ENCODE measurements at places on chromosomes 7 and 10. TPM values are rescaled to one million over a fixed set of nuclear protein-coding genes. Genes with fewer than 3 reads are reported as not detected.

DNA sequence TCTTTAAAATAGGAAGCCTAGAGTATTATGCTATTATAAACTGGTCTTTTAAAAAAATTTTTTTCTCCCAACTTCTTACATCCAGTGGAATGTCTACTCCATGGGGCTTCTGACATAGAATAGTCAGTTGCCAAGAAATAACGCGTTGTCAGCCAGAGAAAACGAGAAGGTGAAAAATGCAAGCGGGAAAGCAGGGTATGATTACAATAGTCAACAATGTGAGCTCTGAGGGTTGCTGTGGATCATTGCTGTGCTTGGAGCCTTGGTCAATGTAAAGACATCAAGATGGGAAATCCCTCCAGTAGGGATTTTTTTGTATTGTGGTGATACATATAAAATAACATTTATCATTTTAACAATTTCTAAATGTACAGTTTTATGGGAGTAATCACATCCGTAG is 27.6 kb upstream of the PLPP4 start:
- no peak for DNase-seq

- DNase-seq: no peak
These were observed 127.7 kb downstream of the ADARB2 start for GRCh38 chr10:1609648-1609970.

DNA sequence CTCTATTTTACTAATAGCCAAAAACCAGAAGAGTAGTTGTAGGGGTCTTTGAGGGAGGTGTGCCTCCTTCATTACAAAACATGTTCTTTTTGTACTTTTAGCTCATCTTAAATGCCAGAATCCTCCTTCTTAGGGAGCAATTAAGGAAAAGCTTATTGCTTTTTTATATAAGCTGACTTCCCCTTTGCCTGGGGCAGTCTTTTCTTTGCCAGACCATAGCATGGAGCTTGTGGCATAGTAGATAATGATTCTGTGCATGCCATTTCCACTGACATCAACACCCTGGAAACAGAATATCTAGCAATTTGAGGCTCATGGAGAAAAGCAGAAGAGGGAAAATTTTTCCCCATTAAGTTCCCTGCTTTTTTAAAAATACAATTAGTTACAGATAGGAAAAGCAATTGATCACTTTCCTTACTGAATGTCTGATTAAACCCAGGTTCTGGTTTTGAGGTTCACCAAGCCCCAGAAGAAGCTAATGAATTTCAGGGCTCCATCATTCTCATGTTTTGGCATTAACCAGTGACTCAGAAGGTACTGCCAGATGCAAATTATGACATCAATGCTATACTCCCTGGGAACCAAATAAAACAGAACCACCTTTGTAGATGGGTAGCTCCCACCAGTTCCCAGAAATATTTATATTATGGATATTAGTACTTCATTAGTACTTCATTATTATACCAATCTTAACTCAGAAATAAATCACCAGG is 410.6 kb downstream of the KCNMA1 start:
- no peak for DNase-seq

DNA sequence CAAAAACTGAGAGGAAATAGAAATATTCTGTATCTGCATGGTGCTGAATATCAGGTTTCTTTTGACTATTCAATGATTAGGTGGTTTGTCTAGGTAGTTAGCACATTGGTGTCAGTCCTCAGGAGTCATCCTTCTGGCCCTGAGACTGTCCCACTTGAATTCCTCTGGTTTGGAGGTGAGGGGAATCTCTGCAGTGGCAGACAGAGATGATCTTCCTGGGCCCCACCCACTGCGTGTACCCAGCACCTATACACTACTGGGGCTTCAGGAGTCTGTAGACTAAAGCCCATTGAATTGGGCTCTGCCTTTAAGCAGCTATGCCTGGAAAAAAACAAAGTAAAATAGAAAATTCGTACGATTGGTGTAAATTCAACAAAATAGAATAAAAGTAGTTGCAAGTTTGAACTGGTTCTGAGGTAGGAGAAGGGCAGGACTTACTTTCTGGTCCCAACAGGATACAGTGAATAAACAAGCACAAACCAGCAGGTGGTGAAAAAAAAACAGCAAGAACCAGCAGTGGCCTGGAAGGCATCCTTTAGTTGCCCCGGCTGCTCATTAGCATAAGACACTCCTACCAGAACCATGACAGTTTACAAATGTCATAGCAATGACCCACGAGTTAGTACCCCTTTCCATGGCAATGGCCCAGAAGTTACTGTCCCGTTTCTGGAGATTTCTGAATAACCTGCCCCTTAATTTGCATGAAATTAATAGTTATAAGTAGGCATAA is 1.7 kb downstream of the LIPM start:
- no peak for DNase-seq

- DNase-seq: no peak
These were observed 34.4 kb downstream of the PARP12 start for GRCh38 chr7:140028311-140028710.

GRCh38 chr7:109062798-109063197 is 493.1 kb downstream of the DNAJB9 start:
- DNase-seq: no peak

GRCh38 chr10:47347303-47347675 is 874 bp upstream of the RBP3 start:
- DNase-seq: no peak

DNA sequence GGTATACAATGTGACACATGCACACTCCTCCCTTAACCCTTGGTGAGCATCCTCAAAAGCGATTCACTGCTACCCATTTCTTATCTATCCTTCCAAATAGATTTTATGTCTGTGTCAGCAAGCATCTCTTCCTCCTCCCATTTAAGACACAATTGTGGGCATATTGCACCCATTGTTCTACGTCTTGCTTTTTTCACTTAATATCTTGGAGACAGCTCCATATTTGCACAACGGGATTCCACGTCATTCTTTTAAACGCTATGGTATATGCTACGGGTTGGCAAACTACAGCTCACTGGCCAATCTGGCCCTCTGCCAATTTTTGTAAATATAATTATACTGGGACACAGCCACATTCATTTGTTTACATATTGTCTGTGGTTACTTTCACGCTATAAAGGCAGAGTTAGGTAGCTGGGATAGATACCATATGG is 88.6 kb downstream of the RNF216 start:
- no peak for DNase-seq

DNA sequence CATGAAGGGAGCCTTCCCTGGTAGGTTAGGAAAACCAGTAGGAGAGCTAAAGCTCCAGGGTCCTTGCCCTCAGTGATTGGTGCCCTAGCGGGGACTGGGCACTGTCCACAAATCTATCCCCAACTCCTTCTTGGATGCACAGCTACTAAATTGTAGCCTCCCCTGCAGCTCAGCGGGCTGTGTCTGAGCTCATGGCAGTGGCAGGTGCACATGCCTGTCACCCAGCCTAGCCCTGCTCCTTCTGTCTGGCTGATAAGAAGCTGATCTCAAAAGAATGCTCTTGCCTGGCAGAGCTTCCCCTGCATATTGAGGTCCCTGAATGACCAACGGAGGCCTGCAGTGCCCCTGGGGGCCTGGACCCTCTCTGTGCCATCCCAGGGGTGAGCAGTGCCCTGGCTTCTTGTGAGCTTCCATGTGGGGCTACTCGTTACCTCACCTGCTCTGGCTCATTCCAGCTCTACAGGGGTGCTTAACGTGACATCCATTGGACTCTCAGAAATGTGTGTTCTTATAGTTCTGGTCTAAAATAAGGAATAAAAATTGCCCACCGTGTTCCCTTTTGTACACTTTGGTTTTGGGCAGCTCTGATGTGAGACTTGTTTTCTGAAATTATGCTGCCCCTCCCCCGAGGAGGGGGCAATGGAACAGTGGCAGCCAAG is 59.8 kb upstream of the ANTXRL start:
- DNase-seq: no peak

- no peak for DNase-seq
These were observed 1236.0 kb upstream of the CELF2 start for GRCh38 chr10:9781666-9782065.

DNA sequence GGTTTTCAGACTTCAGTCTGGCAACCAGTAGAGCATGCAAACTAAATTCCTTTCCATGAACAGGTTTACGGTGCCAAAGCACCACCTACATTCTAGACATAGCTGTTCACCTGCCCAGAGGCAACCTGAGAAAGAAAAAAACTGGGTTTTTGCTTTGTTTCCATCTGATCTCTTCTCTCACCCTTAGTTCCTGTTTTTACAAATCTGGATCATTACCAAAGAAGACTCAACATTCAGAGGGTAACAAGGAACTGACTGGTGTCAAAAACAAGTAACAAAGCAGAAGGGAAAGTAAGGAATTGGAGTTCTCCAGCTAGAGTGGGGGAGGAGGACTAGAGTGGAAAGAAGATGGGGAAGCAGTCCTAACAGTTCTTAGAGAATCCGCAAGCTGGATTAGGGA is 36.4 kb downstream of the CPVL start:
- DNase-seq: no peak

GRCh38 chr7:145692237-145692950 is 424.2 kb upstream of the CNTNAP2 start:
- DNase-seq: no peak

- DNase-seq: no peak
These were observed 587.5 kb upstream of the MGMT start for GRCh38 chr10:128879441-128880140.

DNA sequence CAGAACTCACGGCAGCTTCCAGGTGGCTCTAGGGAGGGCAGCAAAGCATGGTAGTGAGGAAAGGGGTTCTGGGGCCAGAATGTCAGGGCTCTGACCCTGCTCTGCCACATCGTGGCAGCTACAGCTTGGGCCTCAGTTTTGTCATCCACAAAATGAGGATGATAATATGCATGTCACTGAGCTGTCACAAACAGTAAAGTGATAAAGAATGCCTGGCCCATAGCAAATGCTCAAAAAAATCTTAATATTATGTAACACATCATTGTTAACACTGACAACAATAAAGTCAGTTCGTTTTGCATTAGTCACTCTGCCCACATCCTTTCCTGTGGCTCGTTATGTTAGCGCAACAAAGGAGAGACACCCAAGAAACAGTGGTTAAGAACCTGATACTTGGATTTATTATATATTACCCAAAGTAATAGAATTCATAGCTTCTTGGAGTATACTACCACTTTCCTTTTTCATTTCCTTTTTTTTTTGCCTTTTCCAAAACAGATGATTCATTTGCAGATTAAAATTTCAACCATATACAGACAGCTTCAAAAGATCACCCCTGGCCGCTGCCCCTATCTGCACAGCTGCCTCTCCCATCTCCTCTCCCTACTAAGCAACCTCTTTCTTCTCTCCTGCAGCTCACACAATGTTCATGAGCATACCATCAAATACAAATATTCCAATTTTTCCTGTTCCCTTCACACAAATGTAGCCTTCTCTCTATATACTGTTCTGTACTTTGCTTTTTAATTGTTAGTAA is 45.5 kb upstream of the DDC start:
- no peak for DNase-seq

The SORCS1 gene
- 0.02 TPM for total RNA-seq

The SH2D4B gene
- total RNA-seq: not detected

The CASP7 gene
- 10.9 TPM for total RNA-seq

The AGBL3 gene
- 0.61 TPM for total RNA-seq
